Suprapubic skin (tissue), 4 donors: ENCODE measurements at places on chromosomes 7 and 10. TPM values are rescaled to one million over a fixed set of nuclear protein-coding genes. Genes with fewer than 3 reads are reported as not detected.

Gene TMUB1
- total RNA-seq: 43.2 TPM

Gene IRF5
- 15.1 TPM for total RNA-seq

Gene TMEM236
- not detected for total RNA-seq

Gene SLC16A9
- total RNA-seq: not detected

Gene CAV2
- 99.9 TPM for total RNA-seq

Gene GDF2
- not detected for total RNA-seq

Gene NPS
- total RNA-seq: not detected

Gene C7orf57
- total RNA-seq: not detected

Gene ZNF488
- total RNA-seq: 1.0 TPM

Gene GLI3
- total RNA-seq: 23.6 TPM

Gene SPDYE16
- total RNA-seq: not detected

Gene TEX47
- not detected for total RNA-seq
